ENCODE measurements at places on chromosomes 3 and 15.

GRCh38 chr3:134328846-134329245, 45.4 kb downstream of the AMOTL2 start:
- DNase-seq: no peak

DNA sequence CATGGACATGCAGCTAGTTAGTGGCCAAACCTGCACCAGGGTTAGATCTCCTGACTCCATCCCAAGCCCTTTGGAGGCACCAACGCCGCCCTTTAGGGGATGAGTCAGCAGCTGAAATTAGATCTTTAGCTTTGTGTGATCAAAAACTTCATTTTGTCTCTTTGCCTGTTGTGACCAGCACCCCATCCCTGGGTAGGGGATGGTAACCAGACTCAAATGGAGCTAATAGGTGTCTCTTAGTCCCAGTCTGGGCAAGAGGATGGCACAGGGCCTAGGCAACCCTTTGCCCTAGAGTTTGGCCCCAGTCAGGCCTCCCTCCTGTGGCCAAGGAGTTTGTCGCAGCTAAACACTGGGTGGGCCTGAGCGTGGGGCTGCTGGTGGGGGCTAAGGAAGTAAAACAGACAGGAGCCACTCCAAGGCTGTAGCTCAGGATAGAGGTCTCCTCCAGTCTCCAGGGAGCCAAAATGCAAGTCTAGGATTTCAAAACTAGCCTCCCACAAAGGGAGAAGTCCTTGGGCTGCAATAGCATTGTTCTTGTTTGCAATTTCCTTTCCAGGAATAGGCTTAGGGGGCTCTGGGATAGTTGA, 105.1 kb downstream of the CPN2 start:
- peak; percentile 70 for DNase-seq

DNA sequence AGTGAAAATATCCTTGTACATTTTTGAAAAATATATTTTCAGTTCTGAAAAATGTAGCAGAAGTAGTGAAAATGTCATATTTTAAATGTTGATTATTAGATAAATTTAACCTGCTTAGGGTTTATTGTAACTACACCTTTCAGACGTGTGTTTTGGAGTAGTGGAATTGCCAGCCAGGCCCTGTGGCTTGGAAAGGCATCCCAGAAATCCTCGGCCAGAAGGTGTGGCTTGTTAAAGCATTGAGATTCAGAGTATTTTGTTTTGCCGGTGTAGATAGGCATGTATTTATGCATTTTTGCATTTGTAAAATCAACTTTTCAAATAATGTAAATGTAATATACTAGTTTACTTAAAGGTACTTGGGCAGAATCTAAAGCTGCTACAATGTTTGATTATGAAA, 7.0 kb downstream of the EBLN2 start:
- DNase-seq: no peak

DNA sequence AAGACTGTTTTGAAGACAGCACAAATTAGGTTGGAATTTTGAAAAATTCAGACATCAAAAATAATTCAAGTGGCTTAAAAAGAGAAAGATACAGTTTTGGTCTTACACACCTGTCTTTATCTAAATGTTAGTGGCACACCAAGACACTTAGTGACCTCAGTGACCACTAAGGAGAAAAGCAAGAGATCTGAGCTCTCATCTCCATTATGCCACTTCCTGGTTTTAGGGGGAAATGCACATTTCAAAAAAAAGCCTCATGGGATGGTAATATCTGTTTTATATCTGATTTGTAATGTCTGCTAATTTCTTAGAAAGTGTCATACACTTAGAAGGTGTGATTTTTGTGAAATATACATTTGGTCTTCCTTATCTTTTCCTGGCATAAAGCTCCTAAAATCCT, 16.4 kb downstream of the IL12A start:
- DNase-seq: no peak

- peak; percentile 60 for DNase-seq
These were observed 172.2 kb downstream of the SSR3 start for GRCh38 chr3:156382458-156383346.

DNA sequence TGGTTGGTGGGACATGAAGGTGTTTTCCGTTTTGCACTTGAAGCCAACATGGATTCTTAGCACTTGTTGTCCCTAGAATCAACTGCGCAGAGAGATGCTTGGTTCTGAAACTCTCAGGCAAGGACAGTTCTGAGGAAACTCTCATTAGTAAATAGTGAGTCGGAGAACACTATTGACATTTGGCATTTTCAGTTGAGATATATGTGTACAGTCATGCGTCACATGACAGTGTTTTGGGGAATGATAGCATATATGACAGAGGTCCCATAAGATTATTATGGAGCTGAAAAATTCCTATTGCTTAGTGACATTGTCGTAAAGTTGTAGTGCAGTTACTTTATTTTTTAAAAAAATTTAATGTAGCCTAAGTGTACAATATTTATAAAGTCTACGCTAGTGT, 5.8 kb downstream of the APBA2 start:
- DNase-seq: no peak

DNA sequence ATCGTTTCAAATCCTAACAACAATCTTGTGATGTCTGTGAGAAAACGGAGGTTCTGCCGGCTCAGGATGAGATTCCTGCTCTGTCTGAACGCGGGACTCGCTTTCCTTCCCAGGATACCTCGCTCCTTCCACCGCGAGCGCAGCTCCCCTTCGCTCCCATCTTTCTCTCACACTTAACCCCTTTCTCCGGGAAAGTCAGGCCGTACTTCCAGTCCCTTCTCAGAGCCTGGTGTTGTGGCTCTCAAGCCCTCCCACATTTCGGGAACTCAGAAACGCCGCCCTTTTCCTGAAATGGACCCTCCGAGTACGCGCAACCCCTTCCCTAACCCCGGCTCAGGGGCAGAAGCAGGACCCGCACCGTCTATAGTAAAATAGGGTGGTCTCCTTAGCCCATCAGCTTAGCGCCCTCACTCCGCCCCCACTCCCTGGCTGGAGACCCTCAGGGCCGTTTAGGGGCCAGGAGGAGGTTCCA, 378 bp upstream of the FEM1B start:
- peak; percentile 69 for DNase-seq

GRCh38 chr3:142087676-142088075, 61.7 kb downstream of the TFDP2 start:
- DNase-seq: peak; percentile 28

- no peak for DNase-seq
These were observed 259.7 kb downstream of the TBL1XR1 start for GRCh38 chr3:176937541-176937940.

- no peak for DNase-seq
These were observed 39.0 kb downstream of the CHDH start for GRCh38 chr3:53807117-53807810.

GRCh38 chr3:141642215-141642614, 95.9 kb upstream of the RNF7 start:
- DNase-seq: no peak

GRCh38 chr15:95446854-95447253, 883.6 kb upstream of the NR2F2 start:
- no peak for DNase-seq

GRCh38 chr3:42503957-42504333, 1.5 kb downstream of the VIPR1 start:
- DNase-seq: no peak

DNA sequence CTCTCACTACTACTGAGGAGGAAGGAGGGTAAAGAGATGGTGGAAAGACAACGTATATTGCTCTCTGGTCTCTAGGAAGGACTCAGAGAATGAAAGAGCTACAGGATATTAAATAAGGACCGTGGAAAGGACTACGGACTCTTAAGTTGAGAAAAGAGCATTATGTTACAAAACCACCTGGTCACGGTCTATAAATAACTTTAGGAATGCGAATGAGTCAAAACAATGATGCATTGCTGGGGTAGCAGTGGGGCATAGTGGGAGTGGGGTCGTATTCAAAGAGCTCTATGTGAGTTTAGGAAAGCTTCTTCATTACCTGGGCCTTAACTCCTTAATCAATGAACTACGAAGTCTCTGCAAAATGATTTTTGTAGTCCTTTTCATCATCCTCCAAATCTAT, 295.7 kb upstream of the SOX14 start:
- no peak for DNase-seq

DNA sequence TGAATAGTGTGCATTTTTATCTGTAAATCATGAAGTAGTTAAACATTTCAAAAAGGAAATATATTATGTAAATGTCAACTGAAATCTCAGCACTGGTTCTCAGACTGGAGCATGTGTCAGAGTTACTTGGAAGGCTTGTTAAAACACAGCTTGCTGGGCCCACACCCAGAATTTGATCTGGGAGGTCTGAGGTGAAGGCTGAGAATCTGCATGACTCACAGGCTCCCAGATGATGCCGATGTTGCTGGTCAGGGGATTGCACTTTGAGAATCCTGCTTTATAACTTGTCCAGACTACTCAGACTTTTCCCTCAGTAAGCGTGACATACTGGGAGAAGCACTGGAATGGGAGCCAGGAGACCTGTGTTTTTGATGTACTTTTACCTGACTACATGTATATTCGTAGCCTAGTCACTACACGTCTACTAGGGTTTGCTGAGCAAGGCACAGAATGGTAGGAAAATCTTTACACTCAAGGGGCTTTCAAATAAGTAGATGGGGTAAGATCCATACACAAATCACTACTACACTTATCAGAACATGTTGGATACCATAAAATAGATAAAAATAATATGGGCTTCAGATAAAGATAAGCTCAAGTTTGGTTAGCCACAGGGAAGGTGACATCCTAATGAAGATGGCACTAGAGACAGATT, 77.1 kb upstream of the MEX3B start:
- peak; percentile 90 for DNase-seq

GRCh38 chr15:76011627-76012551, at the start of gene NRG4:
Gene NRG4, minus strand, starts transcription at chr15:76012424. Its CDS starts 1,194 bp downstream, at chr15:76011230.
- DNase-seq: peak; percentile 3

- no peak for DNase-seq
These were observed 8.2 kb downstream of the NIPA1 start for GRCh38 chr15:22794621-22795167.

DNA sequence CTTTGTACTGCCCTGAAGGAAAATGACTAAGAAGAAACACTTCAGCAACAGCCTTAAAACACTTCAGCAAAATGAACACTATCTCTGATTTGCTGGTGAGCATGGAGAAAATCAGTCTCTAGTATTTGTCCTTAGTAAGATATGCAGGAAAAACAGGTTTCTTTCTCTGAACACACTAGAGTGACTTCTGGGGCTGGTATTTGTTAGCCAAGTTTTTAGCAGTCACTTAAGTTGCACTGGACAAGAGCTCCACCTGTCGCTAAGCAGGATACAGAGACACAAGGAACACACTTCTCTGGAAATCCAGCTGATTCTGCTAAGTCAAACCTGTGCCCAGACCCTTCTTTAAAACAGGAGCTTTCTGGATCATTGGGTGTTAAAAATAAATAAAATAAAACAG, 65.3 kb downstream of the CHAC1 start:
- peak; percentile 49 for DNase-seq

DNA sequence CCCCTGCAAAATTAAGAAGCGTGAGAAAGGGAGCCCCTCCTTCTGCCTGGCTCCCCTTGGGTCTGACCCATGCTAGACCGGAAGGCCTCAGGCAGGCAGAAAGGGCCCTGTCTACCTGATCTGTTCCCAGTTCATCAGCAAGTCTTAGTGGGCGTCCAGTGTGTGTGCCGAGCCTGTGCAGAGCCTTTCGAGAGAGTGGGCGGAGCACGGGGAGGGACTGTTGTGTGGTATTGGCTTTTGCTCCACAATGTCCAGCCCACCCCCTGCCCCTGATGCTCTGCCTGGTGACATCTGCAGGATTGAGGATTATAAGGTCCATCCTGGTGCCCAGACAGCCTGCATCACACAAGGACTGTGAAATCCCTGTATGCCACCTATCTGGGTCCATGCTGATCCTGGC, 82.9 kb downstream of the CHDH start:
- no peak for DNase-seq

DNA sequence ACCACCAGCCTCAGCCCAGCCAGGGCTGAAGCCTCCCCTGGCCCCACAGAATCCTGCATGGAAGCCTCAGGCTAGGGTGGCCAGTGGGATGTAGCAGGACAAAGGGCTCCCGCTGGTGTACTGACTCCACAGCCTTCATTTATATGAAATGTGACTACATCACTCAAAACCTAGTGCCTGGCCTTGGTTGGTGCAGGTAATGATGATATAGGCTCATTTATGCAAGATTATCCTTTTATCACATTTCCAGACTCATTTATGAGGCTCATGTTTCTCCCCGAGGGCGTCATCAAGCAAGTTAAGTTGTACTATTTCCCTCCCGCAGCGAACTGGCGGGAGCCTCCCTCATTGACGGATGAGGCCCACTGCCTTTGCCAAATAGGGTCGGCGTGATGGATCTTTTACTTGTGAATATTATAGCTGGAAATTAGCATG, 179.1 kb upstream of the SMAD3 start:
- no peak for DNase-seq

GRCh38 chr3:120137548-120137947, 43.3 kb upstream of the GSK3B start:
- no peak for DNase-seq

GRCh38 chr15:92006186-92007028, 152.9 kb downstream of the SLCO3A1 start:
- no peak for DNase-seq

GRCh38 chr15:60529332-60529731, 50.4 kb upstream of the ICE2 start:
- no peak for DNase-seq

GRCh38 chr15:40287505-40287904, 4.6 kb upstream of the ANKRD63 start:
- DNase-seq: no peak

DNA sequence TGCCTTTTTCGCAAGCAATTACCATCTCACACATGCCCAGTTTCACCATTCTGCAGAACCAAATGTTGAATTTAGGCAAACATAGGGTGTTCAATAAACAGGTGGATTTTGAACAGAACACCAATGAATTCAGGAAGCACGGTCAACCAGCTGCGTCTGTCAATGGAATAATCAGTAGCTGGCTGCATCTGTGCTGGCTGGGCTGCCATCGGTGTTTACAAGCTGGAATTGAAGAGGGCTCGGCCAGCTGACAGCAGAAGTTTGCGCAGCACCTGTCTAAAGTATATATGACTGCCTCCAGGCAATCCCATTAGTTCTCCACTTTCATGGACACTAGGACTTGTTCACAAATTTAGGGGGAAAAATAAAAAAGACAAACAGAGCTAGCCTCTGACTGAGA, 996.4 kb upstream of the CFAP20DC start:
- DNase-seq: no peak

DNA sequence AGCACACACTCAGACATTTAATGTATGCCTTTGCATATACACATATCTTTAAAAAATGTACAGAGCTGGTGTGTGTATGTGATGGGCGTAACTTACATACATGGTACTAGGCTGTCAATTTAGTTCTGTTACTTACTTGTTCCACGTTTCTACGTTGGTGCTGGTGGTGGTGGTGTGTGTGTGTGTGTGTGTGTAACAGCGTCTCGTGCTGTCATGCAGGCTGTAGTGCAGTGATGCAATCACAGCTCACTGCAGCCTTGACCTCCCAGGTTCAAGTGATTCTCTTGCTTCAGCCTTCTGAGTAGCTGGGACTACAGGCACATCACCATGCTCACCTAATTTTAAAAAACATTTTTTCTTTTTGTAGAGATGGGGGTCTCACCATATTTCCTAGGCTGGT, 64.2 kb downstream of the ISG20 start:
- peak; percentile 13 for DNase-seq

DNA sequence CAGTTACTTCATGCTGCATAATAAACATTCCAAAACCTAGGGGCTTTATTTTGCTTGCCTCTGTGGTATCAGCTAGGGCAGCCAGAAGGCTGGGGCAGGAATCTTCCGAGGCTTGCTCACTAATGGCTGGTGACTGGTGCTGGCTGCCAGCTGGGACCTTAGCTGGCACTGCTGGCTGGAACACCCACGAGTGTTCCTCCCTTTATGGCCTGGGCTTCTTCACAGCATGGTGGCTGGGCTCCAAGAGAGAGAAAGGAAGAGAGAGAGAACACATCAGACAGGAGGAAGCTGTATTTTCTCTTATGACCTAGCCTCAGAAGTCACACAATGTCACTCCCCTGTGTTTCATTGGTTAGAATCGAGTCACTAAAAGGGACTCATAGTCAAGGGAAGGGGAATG, 23.9 kb upstream of the CDCP1 start:
- no peak for DNase-seq

Data from fibroblast of pulmonary artery (primary cell).